Activated naive CD4-positive, alpha-beta T cell treated with Interleukin-2 at 50 U/mL for 16 hours (primary cell): ENCODE measurements at places on chromosomes 13 and 19.

- no peak for DNase-seq
Measured at GRCh38 chr13:40569024-40569350, 97.5 kb downstream of the FOXO1 start.

DNA sequence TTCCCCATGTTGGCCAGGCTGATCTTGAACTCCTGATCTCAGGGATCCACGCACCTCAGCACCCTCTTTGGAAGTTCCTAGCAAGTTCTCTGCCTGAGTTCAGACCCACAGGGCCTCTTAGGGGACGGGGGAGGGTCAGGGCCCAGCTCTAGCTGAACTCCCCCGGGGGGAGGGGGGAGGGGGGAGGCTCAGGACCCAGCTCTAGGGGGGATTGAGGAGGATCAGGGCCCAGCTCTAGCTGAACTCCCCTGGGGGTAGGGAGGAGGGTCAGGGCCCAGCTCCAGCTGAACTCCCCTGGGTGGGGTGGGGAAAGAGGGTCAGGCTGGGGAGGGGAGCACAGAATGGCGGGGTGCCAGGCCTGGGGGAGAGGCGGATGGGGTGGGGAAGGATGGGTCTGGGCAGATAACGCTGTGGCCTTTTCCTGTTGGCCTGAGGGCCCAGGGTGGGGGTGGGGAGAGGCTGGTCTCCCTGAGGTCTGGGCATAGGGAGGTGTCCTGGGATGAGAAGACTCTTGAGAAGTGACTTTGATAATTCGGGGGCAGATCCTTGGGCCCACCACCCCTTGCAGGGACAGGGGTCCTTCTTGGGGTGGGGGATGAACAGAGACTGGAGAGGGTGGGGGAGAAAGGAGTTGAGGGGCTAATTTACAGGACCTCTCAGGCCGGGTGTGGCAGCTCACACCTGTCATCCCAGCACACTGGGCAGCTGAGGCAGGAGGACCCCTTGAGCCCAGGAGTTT lies 5.5 kb upstream of the PTBP1 start:
- DNase-seq = no peak

- no peak for DNase-seq
Measured at GRCh38 chr13:80011448-80012212, 329.3 kb downstream of the SPRY2 start.

DNA sequence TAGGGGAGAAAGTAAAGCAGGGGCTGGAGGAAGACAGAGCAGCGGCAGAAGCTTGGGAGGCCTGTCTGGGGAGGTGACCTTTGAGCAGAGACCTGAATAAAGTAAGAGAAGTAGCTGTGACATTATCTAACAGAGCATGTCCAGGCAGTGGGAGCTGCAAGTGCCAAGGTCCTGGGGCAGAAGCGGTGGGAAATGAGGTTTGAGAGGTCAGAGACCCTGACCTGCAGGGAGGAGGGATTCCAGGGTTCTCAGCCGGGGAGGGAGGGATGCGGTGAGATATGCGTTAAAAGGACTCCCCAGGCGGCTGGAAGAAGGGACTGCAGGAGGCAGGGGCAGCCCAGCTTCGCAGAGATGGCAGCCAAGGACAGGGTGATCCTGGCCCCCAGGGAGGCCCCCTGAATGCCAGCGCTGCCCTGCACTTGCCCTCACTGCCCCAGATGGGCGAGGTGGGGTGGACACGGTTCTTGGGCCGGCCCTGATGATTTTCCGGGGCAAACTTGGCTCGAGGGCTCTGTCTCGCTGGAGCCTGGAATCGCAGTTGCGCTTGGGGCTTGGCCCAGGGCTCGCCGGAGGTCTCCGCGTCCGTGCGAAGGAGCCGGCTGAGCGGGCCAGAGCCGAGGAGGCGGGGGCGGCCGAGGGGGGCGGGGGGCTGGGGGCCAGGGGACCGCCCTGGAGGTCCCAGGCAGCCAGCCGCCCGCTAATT lies 3.2 kb downstream of the CRLF1 start:
- DNase-seq = peak; percentile 19

- DNase-seq = no peak
Measured at GRCh38 chr13:30998136-30999088, 66.0 kb downstream of the TEX26 start.

GRCh38 chr19:39469036-39469435 lies 11.6 kb upstream of the TIMM50 start:
- no peak for DNase-seq

DNA sequence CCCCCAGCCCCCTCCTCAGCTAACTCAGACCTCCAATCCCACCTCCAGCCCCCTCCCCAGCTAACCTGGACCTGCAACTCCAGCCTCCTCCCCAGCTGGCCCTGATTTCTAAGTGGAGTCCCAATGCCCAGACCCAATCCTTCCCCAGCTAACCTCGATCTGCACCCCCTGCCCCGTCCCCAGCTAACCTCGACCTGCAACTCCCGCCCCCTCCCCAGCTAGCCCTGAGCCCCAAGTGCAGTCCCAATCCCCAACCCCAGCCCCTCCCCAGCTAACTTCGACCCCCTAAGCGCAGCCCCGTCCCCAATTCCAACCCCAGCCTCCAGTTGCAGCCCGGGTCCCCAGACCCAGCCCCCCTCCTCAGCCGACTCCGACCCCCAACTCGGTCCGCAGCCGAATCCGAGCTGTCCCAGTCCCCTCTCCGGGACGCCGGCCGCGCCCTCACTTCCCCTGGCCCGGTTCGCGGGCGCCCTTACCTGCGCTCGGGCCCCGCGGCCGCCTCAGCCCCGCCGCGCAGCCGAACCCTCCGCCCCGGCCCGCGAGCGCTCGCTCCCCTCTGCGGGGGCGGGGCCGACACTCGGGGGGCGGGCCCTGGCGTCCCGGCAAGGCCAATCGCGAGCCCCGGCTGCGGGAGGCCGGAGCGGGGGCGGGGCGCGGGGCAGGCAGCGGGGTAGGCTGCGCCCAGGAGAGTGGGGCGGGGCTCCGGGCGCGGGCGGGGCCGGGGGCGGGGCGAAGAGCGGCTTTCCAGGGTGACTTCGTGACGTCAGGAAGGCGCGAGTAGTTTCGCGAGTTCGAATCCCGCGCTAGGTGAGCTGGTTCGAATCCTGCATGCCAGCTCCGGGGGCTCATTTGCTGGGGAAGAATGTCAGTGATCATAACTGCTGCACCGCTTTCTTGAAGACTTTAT lies at the start of gene GNG7:
Gene GNG7 (minus strand): TSS at position 525 of the 907 bp plus-strand sequence. CDS start 182,006 bp downstream, outside the sequence.
- peak; percentile 92 for DNase-seq

- DNase-seq = no peak
Measured at GRCh38 chr13:97226013-97226412, 3.9 kb downstream of the MBNL2 start.

DNA sequence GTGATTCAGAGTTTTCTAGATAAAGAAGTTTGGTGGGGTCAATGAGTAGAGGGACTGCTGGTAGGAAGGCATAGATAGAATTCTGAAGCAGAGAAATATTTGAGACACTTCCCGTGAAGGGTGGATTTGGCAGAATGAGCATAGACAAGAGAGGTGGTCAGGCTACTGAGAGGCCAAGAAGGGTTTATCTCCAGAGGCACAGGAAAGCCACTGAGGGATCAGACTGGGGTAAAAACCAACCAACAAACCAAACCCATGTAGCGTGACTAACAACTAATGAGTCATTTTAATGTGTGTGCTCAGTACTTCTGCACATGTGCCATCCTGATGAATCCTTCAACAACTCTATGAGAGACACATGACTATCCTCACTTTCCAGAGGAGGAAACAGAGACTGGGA lies 60.0 kb upstream of the SERP2 start:
- no peak for DNase-seq

DNA sequence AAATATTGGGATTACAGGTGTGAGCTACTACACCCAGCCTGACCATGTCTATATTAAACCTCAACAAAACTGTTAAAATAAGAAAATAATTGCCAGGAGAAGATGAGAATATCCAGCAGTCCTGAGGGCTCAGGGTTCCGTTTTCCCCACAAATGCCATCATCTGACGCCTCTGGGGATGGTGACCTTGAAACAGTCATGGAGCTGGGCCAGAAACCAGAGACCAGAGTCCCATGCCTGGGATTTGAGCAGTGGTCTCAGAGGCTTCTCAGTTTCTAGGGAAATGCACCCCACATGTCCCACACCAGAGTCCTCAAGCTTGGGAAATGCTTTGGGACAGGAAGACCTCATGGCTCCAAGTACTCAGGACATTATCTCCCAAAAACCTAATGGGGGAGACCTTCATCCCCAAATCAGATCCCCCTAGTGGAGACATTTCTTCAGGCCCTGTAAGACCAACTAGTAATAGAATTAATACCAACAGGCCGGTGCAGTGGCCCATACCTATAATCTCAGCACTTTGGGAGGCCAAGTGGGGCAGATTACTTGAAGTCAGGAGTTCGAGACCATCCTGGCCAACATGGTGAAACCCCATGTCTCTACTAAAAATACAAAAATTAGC lies 2.9 kb upstream of the MAP1S start:
- no peak for DNase-seq

GRCh38 chr19:31096935-31097545 lies 252.2 kb downstream of the TSHZ3 start:
- no peak for DNase-seq

GRCh38 chr19:13986348-13986904 lies 19.7 kb downstream of the RFX1 start:
- DNase-seq = peak; percentile 98

DNA sequence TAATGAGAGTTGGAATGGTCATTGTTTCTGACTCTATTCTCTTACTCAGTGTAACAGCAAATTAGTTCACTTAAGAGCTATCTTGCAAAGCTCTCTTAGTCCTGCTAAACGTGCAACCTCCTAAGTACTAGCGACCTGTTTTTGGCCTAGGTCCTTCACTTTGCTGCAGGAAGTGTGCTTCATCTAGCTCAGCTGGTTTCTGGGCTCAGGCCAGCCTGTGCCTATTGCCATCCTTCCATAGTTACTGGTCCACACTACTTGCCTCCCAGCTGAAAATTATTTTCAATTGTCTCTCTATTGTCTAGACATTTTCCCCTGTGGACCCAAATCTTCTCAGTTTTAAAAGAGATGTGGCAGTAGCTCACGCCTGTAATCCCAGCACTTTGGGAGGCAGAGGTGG lies 561.3 kb downstream of the FGF9 start:
- DNase-seq = no peak

GRCh38 chr19:4350726-4351125 lies 7.4 kb downstream of the MPND start:
- no peak for DNase-seq

GRCh38 chr13:32659736-32660135 lies 73.5 kb downstream of the PDS5B start:
- no peak for DNase-seq
